ENCODE measurements at places on chromosomes 1 and 21. TPM values are rescaled to one million over a fixed set of nuclear protein-coding genes. Genes with fewer than 3 reads are reported as not detected.
A peak's percentile ranks its signal among the peaks of the same experiment; 100 is the strongest.

C1QA gene
- 0.50 TPM for total RNA-seq

NES gene
- 103 TPM for total RNA-seq

GRCh38 chr1:13916530-13916929 is 216.5 kb downstream of the PRDM2 start:
- no peak for DNase-seq

INTS11 gene
- total RNA-seq: 170 TPM

- DNase-seq: no peak
Observed at GRCh38 chr1:93106226-93106625, 27.1 kb downstream of the MTF2 start.

IFNGR2 gene
- total RNA-seq: 37.3 TPM

- peak; percentile 72 for DNase-seq
Observed at GRCh38 chr1:231626951-231627614, 493 bp downstream of the DISC1 start.

C1orf185 gene
- not detected for total RNA-seq

- no peak for DNase-seq
Observed at GRCh38 chr1:32001863-32002262, 11.8 kb upstream of the KHDRBS1 start.

- no peak for DNase-seq
Observed at GRCh38 chr1:247317702-247318101, 14.0 kb downstream of the ZNF496 start.

- DNase-seq: peak; percentile 86
Observed at GRCh38 chr1:26359981-26360806, 6.3 kb upstream of the CRYBG2 start.

DNA sequence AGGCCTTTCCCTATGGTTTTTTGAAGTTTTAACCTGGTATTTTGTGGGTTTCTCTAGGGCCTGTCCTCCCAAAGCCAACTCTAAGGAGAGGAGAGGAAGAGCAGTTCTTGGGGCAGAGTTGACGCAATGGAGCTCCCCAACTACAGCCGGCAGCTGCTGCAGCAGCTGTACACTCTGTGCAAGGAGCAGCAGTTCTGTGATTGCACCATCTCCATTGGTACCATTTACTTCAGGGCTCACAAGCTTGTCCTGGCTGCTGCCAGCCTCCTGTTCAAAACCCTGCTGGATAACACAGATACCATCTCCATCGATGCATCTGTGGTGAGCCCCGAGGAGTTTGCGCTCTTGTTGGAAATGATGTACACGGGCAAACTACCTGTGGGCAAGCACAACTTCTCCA is 38.2 kb downstream of the ZBTB40 start:
- DNase-seq: no peak

PLD5 gene
- 3.4 TPM for total RNA-seq

GRCh38 chr1:31164291-31164690 is 75.4 kb downstream of the NKAIN1 start:
- no peak for DNase-seq

DNA sequence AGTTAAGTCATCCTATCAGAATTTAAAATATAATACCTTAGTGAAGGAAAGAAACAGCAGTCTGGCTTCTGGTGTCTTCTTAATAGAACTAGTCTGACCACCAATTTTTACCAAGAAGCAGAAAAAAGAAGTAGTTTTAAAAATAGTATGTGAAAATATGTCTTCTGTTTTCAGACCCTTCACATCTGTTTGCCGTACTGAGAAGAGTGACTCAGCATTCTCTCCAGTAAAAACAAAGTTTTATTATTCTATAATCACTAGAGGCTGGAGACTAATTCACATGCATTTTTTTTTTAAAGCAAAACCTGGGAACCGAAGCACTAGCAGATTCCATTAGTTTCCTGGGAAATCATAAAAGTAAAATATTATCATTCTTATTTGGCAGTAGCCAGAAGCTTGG is 163.8 kb downstream of the COL24A1 start:
- DNase-seq: no peak

HPDL gene
- total RNA-seq: 24.9 TPM

MRPL55 gene
- 66.9 TPM for total RNA-seq

DNA sequence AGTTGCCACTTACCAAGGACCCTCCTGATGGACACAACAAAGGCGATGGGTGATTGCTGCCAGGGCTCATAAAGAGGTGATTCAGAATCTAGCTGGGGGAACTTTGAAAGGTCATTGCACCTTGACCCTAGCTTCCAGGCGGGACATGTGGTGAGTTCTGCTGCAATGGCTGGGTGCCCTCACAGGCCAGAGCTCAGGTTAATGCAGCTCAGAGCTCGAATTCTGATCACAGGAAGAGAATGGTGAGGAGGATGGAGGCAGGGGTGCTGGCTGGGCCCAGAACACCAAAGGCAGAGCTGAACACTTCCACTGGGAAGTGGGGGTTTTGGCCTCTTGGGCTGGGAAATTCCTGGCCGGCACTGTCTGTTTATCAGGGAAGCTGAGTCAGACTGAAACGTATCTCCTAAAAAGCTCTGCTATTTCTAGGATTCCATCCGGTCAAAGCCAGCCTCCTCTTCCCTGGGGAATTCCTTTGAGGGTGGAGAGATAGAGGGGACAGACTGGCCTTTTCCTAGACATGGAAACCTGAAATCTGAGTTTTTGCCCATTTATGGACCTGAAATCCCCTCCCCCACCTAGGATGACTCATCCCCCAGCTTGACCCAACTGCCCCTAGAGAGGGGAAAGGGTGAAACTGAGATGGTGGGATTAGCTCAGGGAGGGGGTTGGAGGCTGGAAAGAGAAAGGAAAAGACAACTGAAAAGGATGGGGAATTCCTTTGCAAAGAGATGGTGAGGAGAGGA is 27.2 kb downstream of the NUAK2 start:
- DNase-seq: peak; percentile 58

- no peak for DNase-seq
Observed at GRCh38 chr1:235883261-235883927, 16.7 kb upstream of the LYST start.

- no peak for DNase-seq
Observed at GRCh38 chr1:154453161-154453560, 48.0 kb downstream of the IL6R start.

DNA sequence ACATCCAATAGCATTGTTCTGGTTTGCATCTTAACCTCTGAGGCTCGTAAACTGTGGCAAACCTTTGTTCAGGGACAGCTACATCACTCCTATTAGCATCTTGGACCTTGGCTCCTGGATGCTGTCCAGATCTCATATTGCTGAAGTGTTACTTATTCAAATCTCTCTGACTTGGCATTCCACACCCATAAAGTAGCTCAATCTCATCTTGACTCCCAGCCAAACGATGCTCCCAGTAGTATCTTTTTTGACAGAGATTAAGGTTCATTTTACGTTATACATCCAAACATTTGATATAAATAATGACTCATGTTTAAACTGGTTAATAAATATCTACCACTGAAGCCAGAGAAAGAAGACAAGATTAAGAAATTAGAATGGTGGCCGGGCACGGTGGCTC is 4.4 kb upstream of the FLVCR1 start:
- DNase-seq: no peak

- DNase-seq: no peak
Observed at GRCh38 chr1:234083460-234083859, 179.0 kb downstream of the SLC35F3 start.

CTTNBP2NL gene
- total RNA-seq: 32.0 TPM

GRCh38 chr21:28257276-28257675 is 735.4 kb downstream of the LTN1 start:
- no peak for DNase-seq

IL22RA1 gene
- total RNA-seq: 0.14 TPM

- DNase-seq: no peak
Observed at GRCh38 chr1:27398405-27399149, 6.2 kb downstream of the GPR3 start.

AMIGO1 gene
- total RNA-seq: 2.4 TPM

DNA sequence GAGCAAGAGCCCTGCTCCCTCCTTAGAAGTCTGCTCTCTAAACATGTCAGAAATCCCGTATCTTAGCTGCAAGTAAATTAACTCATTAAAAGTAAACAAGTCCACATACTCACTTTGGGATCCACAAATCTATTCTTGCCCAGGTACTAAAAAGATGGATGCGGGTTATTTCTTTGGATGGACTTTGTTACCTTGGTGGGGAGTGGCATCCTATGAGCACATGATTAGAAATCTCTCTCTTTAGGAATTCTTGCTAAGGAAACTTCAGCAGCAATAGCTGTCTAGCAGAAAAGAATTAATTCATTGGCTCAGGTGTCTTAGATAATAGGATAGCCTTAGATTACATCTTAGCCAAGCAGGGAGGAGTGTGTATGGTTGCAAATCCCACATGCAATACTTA is 25.2 kb downstream of the NRDC start:
- DNase-seq: no peak

DNA sequence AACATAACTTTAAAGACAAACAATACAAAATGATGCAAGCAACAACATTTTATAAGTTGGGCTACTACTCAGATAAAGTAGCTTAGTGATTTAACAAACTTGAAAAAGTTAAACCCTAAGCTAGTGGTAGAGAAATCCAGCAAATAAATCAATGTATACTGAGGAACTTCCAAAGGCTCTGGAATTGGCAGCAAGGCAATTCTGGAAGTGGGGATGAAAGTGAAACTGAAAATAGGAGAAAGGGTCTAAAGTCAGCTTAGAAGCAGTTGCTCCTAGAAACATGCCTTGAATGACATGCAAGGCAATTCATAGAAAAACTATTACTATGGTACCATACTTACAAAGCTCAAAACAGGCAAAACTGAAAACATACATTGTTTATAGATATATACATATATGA is 90.0 kb upstream of the CAMK1G start:
- no peak for DNase-seq

TNFRSF8 gene
- total RNA-seq: 20.5 TPM

EDN2 gene
- 0.39 TPM for total RNA-seq

Measured in WTC11 (cell line).